ENCODE measurements at places on chromosomes 5 and 9. TPM values are rescaled to one million over a fixed set of nuclear protein-coding genes. Genes with fewer than 3 reads are reported as not detected.

Gene PCDHGB1
- total RNA-seq = 0.73 TPM

Gene PPP3R2
- not detected for total RNA-seq

Gene NFX1
- total RNA-seq = 36.2 TPM

Gene FAXDC2
- 3.1 TPM for total RNA-seq

Gene BAAT
- under 0.01 TPM for total RNA-seq

Gene PRSS3
- total RNA-seq = 5.1 TPM

All from subcutaneous preadipocyte (primary cell).